ENCODE measurements at places on chromosomes 3 and 15. TPM values are rescaled to one million over a fixed set of nuclear protein-coding genes. Genes with fewer than 3 reads are reported as not detected.

GRCh38 chr3:50628601-50629000 lies 11.7 kb downstream of the MAPKAPK3 start:
- no peak for DNase-seq

DNA sequence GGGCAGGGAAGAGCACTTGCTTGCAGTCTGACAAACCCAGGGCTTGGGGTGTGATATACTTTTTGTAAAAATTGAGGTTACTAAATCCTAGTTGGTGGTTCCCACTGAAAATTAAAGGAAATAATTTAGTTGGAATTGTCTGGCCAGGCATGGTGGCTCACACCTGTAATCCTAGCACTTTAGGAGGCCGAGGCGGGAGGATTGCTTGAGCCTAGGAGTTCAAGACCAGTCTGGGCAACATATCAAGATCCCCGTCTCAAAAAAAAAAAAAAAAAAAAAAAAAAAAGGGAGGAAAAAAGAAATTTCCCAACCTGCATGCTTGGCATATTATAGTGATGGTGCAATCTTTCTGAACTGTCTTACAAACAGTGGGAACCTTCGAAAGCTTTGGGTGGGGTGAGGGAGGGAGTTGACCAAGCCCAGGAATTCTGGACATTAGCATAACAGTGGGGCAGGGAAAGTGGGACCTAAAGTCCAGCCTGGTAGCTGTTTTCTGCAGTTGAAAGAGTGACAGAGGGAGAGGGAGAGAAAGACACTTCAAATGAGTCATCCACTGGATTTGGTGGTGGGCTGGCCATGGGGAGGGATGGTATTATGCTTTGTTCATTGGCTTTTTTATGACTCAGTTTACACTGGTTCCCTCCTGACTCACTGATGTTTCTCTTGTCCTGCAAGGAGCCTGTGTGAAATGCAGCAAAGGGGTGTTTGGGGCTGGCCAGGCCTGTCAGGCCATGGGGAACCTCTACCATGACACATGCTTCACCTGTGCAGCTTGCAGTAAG lies 41.1 kb downstream of the LIMD1 start:
- DNase-seq, result peak; percentile 78

DNA sequence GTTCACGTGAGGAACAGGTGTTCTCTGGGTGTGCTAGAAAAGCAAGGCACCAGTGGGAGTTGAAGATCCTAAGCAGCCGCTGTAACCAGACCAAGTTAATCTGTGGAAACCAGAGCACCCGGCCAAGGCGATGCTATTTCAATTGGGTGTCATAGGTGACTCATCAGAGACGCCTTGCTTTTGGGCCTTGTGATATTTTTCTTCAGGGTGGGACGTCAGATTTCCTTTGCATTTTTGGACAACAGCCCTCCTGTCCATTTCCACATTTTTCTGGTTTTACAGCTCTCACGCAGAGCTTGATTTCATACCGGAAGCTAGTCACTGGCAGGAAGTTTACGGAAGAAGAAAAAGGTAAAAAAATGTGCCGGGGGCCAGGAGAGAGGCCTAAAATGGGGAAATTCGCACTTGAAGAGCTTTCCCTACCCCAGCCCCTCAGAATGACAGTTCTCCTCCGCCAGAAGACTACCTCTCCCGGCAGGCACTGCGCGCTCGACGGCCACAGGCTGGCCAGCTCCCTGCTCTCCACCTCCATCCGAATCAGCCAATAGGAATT lies 471 bp upstream of the KBTBD8 start:
- no peak for DNase-seq

- DNase-seq, result no peak
These were observed 18.1 kb downstream of the PLA2G4B start for GRCh38 chr15:41856716-41857115.

The SSUH2 gene
- total RNA-seq, result 0.73 TPM

The TUSC7 gene
- not detected for total RNA-seq

Measured in H1 (cell line).